Stomach (tissue), 19 donors: ENCODE measurements at places on chromosomes 7 and 10. TPM values are rescaled to one million over a fixed set of nuclear protein-coding genes. Genes with fewer than 3 reads are reported as not detected.

GLI3 gene
- 1.8 TPM for total RNA-seq

TBXAS1 gene
- 89.3 TPM for total RNA-seq

LLCFC1 gene
- total RNA-seq, result not detected

DNA sequence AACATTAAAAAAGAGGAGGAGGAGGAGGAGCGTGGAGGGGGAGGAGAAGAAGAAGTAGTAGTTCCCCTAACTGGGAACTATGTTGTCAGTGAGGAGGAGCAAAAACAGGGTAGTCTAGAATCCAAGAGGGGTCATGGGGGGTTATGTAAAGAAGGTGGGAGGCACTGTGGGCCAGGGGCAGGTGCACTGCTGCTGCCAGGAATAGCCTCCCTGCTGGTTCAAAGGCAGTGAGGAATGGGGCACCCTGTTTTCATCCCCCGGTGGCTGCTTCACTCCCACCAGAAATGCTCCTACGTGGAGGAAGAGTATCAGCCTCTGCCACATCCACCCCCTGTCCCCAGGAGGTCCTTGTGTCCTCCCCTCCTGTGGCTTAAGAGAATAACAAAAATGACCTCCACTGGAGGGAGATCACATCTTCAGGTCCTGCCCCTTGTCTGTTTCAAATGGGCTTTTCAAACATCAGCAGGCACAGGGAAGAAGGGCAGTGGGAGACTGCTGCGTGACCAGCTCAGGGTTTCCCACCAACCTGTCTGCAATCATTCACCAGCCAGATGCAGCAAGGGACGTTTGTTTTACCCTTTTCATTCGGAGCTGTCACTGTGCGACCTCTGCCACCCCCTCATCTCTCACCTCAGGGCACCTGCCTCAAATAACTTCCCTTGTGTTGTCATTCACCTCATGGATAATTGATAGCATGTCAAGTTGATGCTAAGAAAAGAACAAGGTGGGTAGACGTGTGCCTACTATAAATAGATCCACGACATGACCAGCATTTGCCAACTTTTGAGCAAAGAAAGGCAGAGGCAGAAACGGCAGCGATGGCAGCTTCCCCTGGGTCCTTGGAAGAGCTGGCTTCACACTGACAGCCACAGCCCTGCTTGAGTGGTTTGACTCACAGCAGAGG lies 92.6 kb downstream of the DGKI start:
- DNase-seq, result no peak
- no peaks in the 10 kb centered on the region for H3K36me3 ChIP-seq
- H3K27me3 ChIP-seq, result peaks cover 16% of the 10 kb centered on the region
- no peaks in the 10 kb centered on the region for H3K4me1 ChIP-seq
- H3K4me3 ChIP-seq, result no peak overlapping the region
- H3K27ac ChIP-seq, result no peak overlapping the region

GRCh38 chr10:125093199-125093973 lies 67.0 kb downstream of the CTBP2 start:
- DNase-seq, result peak; percentile 32
- peak overlapping the region; percentile 66 for H3K27ac ChIP-seq
- H3K27me3 ChIP-seq, result no peaks in the 10 kb centered on the region
- H3K36me3 ChIP-seq, result peaks cover under 1% of the 10 kb centered on the region

DNA sequence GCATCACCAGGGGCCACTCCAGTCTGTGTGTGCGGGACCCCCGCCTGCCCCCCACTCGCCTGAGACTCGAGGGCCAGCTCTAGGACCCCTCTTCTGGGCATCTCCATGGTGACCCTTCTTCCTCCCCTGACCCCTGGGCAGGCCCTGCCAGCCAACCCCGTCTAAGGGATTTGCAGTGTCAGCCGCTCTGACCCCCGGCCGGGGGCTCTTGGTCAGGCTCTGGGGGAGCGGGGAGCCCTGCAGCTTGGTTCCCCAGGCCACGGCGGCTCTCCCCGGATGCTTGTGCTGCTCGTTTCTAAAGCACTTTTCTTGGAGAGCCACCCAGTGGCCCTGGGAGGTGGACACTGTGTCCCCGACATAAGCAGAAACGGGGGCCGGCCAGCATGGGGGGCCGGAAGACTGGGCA lies 5.3 kb downstream of the TTYH3 start:
- DNase-seq, result no peak
- H3K36me3 ChIP-seq, result no peaks in the 10 kb centered on the region
- H3K4me1 ChIP-seq, result peaks cover 97% of the 10 kb centered on the region
- H3K27me3 ChIP-seq, result no peaks in the 10 kb centered on the region

DNA sequence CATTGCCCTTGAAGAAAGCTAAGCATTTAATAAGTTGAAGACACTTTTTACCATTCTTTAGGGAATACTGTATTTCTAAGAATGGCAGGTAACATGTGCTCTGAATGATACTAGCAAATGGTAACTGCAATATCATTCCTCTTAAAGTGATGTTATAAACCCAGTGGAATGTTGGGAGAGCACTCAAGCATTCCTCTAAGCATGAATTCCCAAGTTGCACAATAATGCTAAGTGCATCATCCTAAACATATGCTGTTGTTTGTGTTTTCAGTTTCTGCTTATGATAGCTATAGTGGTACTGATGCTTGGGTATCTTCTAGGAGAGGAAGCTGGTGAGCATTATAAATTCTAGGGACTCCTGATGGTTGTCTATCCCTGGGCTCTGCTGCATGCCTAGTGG lies 673.9 kb downstream of the PHTF2 start:
- H3K27me3 ChIP-seq, result no peaks in the 10 kb centered on the region
- DNase-seq, result no peak
- no peaks in the 10 kb centered on the region for H3K4me1 ChIP-seq
- no peaks in the 10 kb centered on the region for H3K36me3 ChIP-seq

DNA sequence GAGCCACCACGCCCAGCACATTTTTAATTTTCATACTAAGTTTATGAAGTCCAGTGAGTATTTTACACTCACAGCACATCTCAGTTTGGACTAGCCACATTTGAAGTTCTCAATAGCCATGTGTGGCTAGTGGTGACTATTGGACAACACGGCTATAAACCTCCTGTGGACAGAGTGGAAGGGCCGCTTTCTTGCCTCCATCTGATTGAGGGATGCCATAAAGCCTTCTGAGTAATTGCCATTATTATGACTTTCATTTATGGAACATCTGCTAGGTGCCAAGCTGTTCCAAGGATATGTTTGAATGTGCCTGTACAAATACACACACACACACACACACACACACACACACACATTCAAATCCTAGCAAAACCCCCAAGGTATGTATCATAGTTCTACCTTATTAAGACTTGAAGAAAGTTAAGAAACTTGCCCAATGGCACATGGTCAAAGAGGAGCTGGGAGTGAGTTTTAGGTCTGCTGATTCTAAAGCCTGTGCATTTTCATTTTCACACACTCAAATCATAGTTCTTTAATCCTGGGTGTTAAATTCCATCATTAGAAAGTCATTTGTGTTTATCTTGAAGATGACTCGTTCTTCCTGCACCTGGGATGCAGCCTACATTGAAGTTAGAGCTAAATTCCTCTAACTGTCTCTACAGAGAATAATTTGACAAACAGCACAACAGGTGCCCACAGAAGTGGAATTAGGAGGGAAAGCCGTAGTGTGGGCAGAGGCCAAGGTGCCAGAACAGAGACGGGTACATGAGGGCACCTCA lies 143.3 kb downstream of the PKD1L1 start:
- H3K27me3 ChIP-seq, result no peaks in the 10 kb centered on the region
- peaks cover 16% of the 10 kb centered on the region for H3K4me1 ChIP-seq
- no peak for DNase-seq
- no peak overlapping the region for H3K4me3 ChIP-seq

DNA sequence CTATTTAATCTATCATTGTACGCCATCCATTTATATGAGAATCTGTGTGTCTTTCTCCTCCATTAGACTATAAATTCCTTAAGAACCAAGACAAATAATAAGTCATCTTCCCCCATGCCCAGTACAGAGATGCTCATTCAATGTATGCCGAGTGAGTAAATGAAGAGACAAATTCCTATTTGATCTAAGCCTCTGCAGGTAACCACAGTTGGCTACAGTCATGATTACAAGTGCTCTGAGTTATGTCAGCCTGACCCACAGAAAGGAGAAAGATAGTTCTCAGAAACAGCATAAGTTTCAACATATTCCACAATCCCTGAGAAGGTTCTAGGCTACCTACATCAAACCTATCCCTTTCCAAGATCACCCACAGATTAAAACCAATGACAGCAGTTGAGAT lies 46.1 kb downstream of the MPP7 start:
- H3K27me3 ChIP-seq, result no peaks in the 10 kb centered on the region
- H3K27ac ChIP-seq, result no peak overlapping the region
- H3K4me1 ChIP-seq, result peaks cover 30% of the 10 kb centered on the region
- H3K4me3 ChIP-seq, result no peak overlapping the region
- H3K36me3 ChIP-seq, result no peaks in the 10 kb centered on the region

DNA sequence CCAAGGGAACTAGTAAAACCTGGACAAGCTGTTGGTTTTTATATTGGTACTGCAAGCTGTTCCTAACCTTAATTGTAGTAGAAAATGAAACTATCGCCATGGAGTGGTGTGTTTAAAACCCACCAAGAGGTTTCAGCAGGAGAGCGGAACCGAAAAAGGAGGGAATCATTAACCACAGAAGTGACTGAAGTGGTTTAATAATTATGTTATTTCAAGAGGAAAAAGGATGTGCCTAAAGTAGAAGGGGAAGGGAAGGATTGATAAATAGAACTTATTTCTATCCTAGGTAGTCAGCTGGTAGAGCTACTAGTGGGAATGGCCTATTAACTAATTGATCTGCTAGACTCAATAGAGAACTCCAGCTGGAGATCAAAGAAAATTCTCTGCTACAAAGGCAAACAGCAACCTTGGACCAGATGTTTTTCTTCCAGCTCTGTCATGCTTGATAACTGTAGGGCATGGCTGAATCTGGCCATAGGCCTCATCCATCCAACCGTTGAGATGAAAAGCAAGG lies 91.8 kb downstream of the BAMBI start:
- H3K27ac ChIP-seq, result no peak overlapping the region
- no peak for DNase-seq
- H3K4me3 ChIP-seq, result no peak overlapping the region
- no peaks in the 10 kb centered on the region for H3K27me3 ChIP-seq
- no peaks in the 10 kb centered on the region for H3K4me1 ChIP-seq
